ENCODE measurements at places on chromosomes 12 and 14.
A peak's percentile ranks its signal among the peaks of the same experiment; 100 is the strongest.

- DNase-seq: peak; percentile 22
Measured at GRCh38 chr14:94691660-94692034, 78.3 kb downstream of the GSC start.

GRCh38 chr14:86038387-86039042 lies 508.6 kb downstream of the FLRT2 start:
- peak; percentile 26 for DNase-seq

- DNase-seq: peak; percentile 94
Measured at GRCh38 chr12:57771873-57772428, at the start of gene METTL1. Gene METTL1 (minus strand): TSS chr12:57772105. CDS start chr12:57772083, 22 bp downstream.

GRCh38 chr14:97781961-97782360 lies 984.8 kb downstream of the VRK1 start:
- no peak for DNase-seq

GRCh38 chr12:3201339-3202051 lies 124.3 kb downstream of the TSPAN9 start:
- no peak for DNase-seq

- DNase-seq: no peak
Measured at GRCh38 chr14:53946404-53947093, 10.1 kb downstream of the BMP4 start.

DNA sequence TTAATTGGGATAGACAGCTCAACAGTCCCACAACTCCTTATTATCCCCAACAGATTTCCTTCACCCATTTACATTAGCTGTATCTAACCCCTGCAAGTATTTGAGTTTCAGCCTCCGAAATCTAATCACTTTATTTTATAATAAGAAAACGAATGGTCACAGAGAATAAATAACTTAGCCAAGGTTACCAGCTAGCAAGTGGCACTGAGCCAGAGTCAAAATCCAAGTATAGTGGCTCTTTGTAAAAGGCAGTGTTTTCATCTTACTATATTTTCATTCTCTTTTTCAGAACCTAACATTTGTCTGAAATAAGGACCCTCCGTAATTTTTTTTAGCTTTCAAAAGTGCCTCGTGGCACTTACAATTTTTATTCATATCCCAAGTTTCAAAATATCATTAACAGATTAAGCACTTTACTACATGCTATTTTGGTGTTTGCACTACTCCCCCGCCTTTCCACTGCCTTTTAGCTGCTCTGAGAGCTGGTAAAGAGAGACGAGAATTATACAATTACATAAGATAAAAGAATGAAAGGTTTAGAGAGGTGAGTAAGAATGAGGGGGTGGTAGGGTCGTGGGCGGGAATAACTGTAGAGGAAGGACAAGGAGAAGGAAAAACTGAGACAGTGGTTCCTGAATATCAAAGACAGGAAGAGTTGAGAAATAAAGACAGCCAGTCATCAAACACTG lies 3.7 kb upstream of the USP15 start:
- DNase-seq: no peak

GRCh38 chr12:3523058-3523457 lies 32.1 kb downstream of the PRMT8 start:
- no peak for DNase-seq

DNA sequence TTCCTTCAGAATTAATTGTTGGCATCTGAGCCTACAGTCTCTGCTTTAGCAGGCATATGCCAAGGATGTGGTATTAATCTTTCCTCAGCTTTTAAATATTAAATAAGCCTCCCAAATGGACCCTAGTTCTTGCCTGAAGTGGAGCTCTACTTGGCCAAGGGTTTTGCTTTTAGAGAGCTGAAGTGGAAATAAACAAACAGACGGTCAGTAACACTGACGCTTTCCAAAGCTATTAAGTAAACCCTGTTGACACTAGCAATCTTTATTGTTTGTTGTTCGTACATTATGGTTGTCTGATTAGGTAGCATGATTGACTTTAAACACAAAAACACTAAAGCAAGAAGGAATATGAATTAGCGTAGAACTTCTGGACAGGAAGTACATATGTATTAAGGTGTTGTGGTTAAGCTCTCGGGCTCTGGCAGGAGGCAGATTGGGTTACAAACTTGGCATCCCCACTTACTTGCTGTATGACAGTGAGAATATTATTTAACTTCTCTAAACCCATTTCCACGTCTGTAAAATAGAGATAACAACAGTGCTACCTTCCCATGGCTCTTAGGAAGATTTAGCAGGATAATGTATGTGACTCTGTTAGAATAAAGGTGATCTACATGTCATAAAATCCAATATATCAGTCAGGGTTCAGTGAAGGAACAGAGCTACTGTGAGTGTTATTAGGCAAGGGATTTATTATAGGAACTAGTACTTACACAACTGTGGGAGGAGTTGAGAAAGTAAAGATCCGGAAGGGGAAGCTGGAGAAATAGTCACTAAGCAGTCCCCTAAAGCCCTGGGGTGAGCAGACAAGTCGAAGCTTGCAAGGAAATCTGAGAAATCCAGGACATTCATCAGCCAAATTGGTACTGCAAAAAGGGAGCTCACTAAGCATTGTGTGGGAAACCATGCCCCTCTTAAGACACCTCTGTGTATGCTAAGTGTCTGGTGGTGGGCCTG lies 92.2 kb upstream of the ATF7IP start:
- no peak for DNase-seq

GRCh38 chr14:51873221-51873893 lies 12.9 kb downstream of the GNG2 start:
- peak; percentile 59 for DNase-seq

- DNase-seq: no peak
Measured at GRCh38 chr12:2939191-2939590, 20.0 kb upstream of the TEAD4 start.

DNA sequence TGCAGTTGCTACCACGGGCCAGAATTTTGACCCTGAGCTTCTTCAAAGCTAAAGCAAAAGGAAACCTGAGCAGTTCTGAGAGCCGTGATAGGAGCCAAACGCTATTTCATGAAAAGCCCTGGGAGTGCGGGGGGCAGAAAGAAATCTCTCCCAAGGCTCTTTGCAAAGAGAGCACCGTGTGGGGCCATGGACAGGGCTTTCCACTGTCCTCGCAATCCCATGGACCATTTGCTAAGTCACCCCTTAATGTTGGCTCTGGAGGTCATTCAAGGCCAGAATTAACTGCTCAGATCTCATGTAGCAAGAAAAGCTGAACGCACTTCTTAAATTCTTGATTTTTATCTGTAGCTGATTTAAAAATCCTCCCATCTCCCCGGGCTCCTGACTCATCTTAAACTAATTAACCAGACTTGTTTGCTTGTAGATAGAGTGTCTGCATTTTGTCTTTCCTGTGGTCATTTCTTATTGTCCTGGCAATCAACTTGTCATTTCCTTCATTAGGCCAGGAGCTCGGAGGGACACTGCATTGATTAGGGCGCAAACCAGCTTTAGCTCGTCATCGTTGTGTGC lies 24.8 kb downstream of the CLSTN3 start:
- no peak for DNase-seq

GRCh38 chr12:46373301-46374296 lies 1.0 kb upstream of the SLC38A2 start:
- peak; percentile 30 for DNase-seq

- peak; percentile 31 for DNase-seq
Measured at GRCh38 chr12:95473231-95473883, 595 bp upstream of the METAP2 start.

- no peak for DNase-seq
Measured at GRCh38 chr14:24312736-24313507, 1.6 kb downstream of the LTB4R start.

GRCh38 chr12:14833952-14834351 lies 9.4 kb downstream of the ART4 start:
- peak; percentile 46 for DNase-seq

Measured in A172 (cell line).